ENCODE measurements at places on chromosomes 2 and 18.

DNA sequence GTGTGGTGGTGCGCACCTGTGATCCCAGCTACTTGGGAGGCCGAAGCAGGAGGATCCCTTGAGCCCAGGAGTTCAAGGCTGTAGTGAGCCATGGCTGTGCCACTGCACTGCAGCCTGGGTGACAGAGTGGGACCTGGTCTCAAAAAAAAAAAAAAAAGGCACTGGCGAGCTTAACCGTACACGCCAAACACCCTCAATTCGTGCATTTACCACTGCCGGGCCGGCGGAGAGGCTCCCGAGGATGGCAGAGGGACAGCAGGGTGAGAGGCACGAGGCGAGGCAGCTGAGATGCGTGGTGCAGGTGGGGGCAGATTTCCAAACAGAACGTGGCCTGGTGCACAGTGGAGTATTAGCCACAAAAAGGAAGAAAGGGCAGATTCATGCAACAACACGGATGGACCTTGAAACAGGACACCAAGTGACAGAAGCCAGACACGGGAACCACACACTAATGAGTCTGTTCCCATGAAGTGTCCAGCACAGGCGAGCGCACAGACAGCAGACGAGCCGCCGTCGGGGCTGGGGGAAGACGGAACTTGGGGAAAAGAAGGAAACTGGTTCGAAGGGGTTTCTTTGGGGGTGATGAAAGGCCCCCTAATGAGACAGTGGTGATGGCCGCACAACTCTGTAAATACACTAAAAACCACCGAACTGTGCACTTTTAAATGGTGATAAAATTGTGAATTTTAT is 27.4 kb downstream of the SLC66A2 start:
- no peak for DNase-seq

DNA sequence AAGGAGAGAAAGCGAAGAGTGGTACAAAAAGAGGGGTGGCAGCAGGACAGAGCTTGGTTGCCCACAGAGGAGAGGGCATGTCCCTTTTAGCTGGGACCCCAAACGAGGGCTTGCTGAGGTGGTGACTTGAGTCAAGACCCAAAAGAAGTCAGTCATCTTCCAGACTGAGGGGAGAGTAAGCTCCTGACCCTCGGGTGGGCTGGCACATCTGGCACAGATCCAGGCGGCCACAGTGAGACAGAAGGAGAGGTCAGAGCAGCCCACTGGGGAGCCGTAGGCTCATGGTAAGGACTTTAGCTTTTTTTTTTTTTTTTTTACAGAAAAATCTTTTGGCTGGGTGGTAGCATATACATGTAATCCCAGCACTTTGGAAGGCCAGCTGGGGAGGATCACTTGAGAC is 77.9 kb upstream of the ST6GAL2 start:
- no peak for DNase-seq

- no peak for DNase-seq
Observed at GRCh38 chr18:48294899-48295585, 114.1 kb downstream of the ZBTB7C start.

DNA sequence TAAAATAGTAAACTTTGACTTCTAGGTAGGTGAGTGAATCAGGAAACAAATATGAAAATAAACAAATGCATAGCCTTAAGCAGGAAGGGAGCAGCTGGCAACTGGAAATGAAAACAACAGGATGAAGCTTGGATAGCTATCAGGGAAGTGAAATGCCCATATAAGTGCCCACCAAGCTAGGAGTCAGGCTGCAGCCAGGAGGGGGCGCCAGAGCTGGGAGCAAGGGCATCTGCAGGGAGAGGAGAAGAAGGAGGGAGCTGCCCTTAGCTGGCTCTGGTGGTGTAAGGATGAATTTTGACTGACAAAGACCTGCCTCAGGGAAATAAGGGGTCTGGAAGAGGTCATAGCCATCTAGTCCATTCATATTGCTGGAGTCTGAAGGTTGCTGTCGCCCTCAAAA is 298.3 kb downstream of the TDRD15 start:
- DNase-seq = no peak

GRCh38 chr2:83894976-83895375 is 564.1 kb downstream of the SUCLG1 start:
- no peak for DNase-seq

GRCh38 chr2:134367213-134367612 is 113.3 kb downstream of the MGAT5 start:
- DNase-seq = no peak

- no peak for DNase-seq
Observed at GRCh38 chr2:160376576-160376975, 117.0 kb downstream of the RBMS1 start.

DNA sequence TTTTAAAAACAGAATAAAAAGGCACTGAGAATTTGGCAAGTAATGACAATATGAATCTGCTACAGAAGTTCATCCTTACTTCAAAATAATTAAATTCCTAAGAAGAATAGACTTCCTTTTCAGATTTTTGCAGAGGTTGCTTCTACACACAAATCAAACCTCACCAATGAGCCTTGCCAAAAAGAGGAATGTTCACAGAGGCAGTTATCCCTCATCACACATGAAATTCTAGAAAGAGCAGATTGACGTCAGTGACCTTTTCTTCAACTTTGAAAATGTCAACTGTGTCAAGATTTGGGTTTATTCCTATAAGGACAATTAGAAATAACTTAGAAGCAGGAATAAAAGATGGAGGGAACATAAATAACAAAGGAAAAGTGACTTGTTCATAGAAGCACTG is 64.6 kb downstream of the MBD2 start:
- no peak for DNase-seq

DNA sequence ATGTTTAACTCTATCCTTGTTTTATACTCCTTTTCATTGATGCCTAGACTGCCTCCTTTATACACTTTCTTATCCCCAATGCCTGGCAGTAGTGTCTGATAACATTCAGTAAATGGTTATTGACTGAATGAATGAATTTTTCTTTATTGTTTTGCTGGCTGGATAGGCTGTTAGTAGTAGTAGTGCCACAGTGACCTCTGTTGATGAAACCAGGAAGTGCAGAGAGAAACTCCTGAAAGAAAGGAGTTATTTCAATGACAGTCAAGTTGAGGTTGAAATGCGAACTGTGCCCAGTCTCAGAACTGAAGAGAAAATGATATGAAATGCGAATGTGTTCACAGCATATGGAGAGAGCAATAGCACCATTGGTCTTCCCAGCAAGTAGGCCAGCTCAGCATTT is 26.8 kb upstream of the SLC9A2 start:
- no peak for DNase-seq

DNA sequence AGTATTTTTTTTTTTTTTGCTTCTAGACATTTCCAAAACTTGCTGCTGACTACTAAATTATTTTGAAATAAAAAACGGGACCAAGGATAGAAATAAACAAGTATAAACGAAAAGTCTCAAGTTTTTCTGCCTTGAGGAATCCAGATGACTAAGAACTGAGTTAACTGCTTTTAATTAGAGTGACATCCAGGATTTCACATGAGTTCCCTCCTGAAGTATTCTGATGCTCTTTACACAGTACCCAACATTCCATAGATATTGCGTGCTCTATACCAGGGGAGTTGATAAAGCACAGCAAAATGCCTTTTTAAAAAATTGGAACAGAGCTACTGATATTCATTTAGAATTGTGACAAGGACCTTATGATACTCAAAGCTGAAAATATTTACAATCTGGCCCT is 618.0 kb downstream of the CCDC85A start:
- DNase-seq = no peak

- DNase-seq = no peak
Observed at GRCh38 chr2:53315149-53315548, 452.5 kb upstream of the CHAC2 start.

DNA sequence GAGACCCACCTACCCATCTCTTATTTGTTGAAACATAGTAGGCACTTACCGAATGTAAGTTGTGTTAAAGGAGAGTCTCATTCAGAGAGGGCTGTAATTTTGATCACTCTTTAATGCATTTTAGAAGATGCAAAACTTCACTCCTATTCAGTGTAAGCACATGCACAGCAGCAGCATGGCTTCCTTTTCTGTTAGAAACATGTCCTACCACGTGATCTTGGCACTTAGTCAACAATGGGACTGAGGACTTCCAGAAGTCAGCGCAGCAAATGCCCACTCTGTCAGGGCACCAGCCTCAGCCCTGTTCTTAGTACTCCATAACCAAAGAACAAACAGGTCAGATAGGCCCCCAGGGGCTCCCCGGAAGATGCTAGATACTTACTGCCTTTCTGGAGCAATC is 456.5 kb downstream of the METTL4 start:
- DNase-seq = no peak

DNA sequence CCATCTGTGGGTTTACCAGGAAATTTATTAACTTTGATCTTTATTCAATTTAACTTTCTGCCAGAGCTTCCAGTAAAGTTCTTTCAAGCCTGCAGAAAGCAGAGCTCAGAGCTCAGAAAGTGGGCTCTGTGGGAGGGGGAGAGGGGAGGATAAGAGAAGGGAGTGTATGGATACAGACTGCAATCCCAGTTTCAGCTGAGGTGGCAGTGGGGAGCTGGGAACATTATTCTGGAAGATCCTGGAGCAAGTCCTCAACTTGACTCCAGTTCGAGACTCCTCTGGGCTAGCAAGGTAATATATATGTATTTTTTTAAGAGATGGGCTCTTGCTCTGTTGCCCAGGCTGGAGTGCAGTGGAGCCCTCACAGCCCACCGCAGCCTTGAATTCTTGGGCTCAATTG is 108.9 kb upstream of the NABP1 start:
- no peak for DNase-seq

DNA sequence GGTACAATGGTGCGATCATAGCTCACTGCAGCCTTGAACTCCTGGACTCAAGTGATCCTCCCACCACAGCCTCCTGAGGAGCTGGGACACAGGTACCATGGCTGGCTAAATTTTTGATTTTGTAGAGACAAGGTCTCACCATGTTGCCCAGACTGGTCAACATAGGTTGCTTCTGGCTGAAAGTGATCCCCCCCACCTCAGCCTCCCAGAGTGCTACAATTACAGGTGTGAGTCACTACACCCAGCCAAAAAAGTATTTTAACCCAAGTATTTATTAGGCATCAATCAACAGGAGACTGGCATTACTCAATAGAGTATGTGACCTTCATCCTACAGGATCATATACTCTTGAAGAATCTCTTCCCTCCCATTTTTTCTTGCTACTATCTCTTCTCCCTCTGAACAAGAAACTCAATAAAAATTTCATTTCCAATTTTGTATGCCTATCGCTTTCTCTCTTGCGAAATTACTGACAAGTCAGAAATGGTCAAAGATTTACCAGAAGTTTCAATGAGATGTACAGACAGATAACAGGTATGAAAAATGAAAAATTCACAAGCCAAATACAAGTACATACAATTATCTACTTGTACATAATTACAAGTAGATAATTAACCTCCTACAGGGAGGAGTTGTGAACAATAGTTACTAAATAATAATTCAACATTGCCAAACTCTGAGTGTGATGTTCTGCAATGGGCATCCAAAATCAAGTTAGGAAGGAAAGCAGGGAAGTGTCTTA is 34.9 kb upstream of the CCNT2 start:
- no peak for DNase-seq

DNA sequence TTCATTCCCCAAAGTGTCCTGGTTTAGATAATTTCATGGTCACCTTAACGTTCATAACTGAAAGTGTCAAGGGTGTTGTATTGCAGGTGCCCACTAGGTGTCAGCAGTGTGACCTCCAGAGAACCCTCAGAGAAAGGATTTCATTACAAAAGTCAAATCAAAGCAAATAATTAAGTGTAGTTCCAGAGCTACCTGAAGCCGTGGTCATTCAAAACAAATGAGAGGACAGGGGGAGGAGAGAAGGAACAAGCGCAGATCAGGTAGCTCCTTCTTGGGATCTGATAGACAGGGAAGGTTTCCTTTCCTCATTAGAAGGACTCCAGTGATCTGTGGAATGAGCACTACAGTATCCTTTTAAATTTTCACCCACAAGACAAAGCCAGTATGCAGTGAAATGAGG is at the start of gene SLC9A4:
TSS of gene SLC9A4 (plus strand) at position 207 of the 400 bp plus-strand sequence. CDS start 534 bp downstream, outside the sequence.
- peak; percentile 51 for DNase-seq

- no peak for DNase-seq
Observed at GRCh38 chr2:148614322-148615049, 30.1 kb upstream of the EPC2 start.

- no peak for DNase-seq
Observed at GRCh38 chr2:217512259-217512658, 490.5 kb downstream of the TNS1 start.

GRCh38 chr2:38533757-38534545 is 68.8 kb downstream of the HNRNPLL start:
- DNase-seq = no peak

DNA sequence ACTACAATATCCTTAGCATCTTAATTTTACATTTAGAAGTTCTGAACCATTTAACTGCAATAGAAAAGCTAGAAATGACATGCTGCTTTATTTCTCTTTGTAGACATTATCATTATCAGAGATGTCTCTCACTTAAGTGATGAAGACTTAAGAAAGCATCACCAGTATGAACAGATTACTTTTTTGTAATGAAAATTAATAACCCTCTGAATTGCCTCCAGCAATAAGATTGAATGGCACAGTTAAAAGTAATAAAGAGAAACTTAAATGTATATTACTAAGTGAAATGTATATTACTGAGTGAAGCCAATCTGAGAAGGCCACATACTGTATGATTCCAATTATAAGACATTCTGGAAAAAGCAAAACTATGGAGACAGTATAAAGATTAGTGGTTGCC is 89.4 kb downstream of the PID1 start:
- no peak for DNase-seq

DNA sequence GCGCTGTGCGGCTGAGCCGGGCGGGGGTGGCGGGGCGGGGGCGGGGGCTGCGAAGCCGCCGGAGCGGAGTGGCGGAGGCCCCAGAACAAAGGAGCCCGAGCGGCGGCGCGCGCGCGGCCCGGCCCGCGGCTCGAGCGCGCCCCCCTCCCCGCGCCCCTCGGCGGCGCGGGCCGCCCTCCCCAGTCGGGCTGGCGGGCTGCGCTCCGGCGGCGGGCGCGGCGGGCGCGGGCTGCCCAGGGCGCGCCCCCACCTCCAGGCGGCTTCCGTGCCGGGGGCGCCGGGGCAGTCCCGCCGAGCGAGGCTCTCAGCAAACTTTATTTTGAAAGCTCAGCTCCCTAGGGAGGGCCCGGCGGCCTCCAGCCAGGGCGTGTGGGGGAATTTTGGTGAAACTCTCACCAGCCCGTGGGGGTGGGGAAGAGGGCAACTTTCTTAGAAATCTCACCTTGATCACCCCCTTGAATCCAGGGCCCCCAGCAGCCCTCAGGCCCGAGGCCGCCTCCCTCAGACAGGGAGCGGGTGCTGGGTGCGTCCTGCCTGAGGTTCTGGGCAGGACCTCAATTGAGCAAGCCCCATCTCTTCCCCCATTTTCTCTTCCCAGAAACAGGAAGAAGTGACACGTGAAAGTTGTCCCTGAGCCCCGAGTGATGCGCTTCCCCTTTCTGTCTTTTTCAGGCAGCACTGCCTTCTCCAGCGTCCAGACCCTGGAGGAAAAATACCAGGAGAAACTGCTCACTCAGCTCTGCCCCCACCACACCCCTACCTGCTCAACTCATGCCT is 786 bp downstream of the TET3 start:
- DNase-seq = no peak
